ENCODE measurements at places on chromosomes 11 and 22. TPM values are rescaled to one million over a fixed set of nuclear protein-coding genes. Genes with fewer than 3 reads are reported as not detected.

- no peak for DNase-seq
Measured at GRCh38 chr11:26867286-26867685, 126.6 kb upstream of the FIBIN start.

- peak; percentile 88 for DNase-seq
Measured at GRCh38 chr11:9815486-9816136, 151.7 kb downstream of the SWAP70 start.

DNA sequence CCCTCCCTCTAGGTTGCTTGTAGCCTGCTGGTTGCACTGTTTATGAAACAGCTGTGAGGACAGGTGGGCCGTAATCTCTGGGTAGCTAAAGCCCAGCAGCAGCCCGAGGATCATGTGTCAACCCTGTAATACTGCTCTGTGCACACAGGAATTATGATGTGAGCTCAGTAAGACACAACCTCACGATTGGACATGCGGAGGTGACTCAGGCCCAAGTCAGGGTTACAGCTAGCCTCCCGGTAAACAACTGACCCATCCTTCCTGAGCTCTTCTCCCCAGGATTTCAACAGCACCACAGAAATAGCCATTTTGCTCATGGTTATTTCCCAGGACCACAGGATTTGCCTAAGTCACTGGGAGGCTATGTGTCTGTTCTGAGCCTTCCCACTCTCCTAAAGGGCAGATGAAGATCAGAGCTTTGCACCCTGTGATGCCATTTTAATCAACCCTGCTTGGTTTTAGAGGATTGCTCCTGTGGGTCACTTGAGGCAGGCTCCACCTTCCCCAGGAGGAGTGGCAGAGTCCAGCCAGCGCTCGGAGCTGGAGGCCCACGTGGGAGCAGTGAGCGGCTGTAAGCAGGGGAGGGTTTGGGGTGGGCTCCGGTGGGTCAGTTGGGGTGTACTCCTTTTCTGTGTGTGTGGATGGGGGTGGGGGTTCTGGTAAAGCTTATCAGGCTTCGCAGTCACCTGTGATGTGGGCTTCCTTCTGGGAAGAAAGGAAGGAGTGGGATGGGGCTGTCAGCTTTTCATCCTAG, at the start of gene AMPD3:
Gene AMPD3 (plus strand): TSS at position 387 of the 754 bp plus-strand sequence. CDS start 6,256 bp downstream, outside the sequence.
- DNase-seq, result peak; percentile 92

DNA sequence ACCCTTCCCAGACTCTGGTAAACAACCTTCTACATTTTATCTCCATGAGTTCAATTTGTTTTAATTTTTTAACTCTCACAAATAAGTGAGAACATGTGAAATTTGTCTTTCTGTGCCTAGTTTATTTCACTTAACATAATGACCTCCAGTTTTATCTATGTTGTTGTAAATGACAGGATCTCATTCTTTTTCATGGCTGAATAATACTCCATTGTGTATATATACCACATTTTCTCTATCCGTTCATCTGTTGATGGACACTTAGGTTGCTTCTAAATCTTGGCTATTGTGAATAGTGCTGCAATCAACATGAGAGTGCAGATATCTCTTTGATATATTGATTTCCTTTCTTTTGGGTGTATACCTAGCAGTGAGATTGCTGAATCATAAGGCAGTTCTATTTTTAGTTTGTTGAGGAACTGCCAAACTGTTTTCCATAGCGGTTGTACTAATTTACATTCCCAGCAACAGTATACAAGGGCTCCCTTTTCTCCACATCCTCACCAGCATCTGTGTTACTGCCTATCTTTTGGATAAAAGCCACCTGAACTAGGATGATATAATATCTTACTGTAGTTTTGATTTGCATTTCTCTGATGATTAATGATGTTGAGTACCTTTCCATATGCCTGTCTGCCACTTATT, 93.9 kb downstream of the ATG16L2 start:
- DNase-seq, result peak; percentile 41

DNA sequence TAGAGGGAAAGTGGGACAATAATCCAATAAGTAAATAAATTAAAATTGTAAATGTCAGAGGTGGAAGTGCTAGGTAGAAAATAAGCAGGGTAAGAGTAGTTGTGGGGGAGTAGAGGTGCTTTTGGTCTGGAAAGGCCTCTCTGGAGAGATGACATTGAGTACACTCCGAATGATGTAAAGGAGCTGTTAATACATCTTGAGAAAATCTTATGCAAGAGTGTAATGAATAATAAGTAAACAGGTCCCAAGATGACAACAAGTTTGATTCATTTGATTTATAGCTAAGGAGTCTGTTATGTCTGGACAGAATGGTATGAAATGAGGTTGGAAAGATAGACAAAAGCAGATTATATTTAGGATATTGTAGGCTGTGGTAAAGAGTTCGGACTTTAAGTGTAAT, 87.5 kb downstream of the TMEM135 start:
- no peak for DNase-seq

DNA sequence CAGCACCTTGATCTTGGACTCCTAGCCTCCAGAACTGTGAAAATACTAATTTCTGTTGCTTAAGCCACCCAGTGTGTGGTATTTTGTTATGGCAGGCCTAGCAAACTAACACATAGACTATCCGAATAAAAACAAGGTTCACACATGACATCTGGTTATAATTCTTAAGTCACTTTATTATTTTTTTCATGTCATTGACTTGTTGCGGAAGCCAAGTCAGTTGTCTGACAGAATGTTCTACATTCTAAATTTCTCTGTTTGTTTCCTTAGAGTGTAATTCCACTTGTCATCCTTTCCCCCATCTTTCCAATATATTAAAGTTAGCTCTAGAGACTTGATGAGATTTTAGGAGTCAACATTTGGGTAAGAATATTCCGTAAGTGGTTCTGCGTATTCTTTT, 40.6 kb downstream of the RAB30 start:
- no peak for DNase-seq

The DDX17 gene
- 483 TPM for total RNA-seq

GRCh38 chr11:73976451-73977151, 6.0 kb downstream of the UCP2 start:
- DNase-seq, result no peak

The APOBEC3H gene
- not detected for total RNA-seq

The FGF4 gene
- total RNA-seq, result not detected

- DNase-seq, result no peak
Measured at GRCh38 chr11:127242676-127243075, 242.1 kb upstream of the KIRREL3 start.

GRCh38 chr22:40585310-40585751, 51.2 kb downstream of the MRTFA start:
- no peak for DNase-seq

- DNase-seq, result no peak
Measured at GRCh38 chr11:1228101-1228821, 5.4 kb downstream of the MUC5B start.

- DNase-seq, result peak; percentile 80
Measured at GRCh38 chr11:78313181-78313795, 104.3 kb downstream of the GAB2 start.

GRCh38 chr11:5489576-5490357, 1.3 kb downstream of the OR52D1 start:
- DNase-seq, result no peak

Measured in RPMI7951 (cell line).